ENCODE measurements at places on chromosomes 6 and 20. TPM values are rescaled to one million over a fixed set of nuclear protein-coding genes. Genes with fewer than 3 reads are reported as not detected.

Gene SLC4A11
- total RNA-seq, result 1.2 TPM

Gene GNAS
- total RNA-seq, result 469 TPM

Gene LAMA2
- 30.3 TPM for total RNA-seq

Gene VNN1
- 0.32 TPM for total RNA-seq

Gene SNPH
- total RNA-seq, result 6.4 TPM

Gene HEY2
- 0.86 TPM for total RNA-seq

Gene SLC32A1
- not detected for total RNA-seq

Gene HLA-DRB5
- 0.32 TPM for total RNA-seq

Gene KCNK5
- 0.76 TPM for total RNA-seq

Gene VIP
- not detected for total RNA-seq

Gene C4A
- 4.0 TPM for total RNA-seq

Gene HLA-DQB1
- total RNA-seq, result not detected

Gene ARMC12
- total RNA-seq, result 0.39 TPM

Gene PPP1R16B
- not detected for total RNA-seq

Gene MUC21
- total RNA-seq, result not detected

Gene GCM1
- total RNA-seq, result not detected

Gene CCM2L
- not detected for total RNA-seq

Gene RIPOR2
- total RNA-seq, result 4.6 TPM

Gene MACROD2
- total RNA-seq, result 2.4 TPM

Gene OLIG3
- not detected for total RNA-seq

Gene MCCD1
- not detected for total RNA-seq

Gene KCNK16
- not detected for total RNA-seq

Gene CAPN11
- total RNA-seq, result not detected

Gene CRNKL1
- 42.2 TPM for total RNA-seq

Gene RFX6
- total RNA-seq, result not detected

Gene MATN4
- total RNA-seq, result not detected

Gene SULF2
- 48.5 TPM for total RNA-seq

Gene SLC35F1
- not detected for total RNA-seq

Gene HLA-C
- 46.1 TPM for total RNA-seq

Gene GJA10
- total RNA-seq, result not detected

Gene WFDC2
- 0.22 TPM for total RNA-seq

Gene NAPB
- 13.3 TPM for total RNA-seq

Gene CST5
- not detected for total RNA-seq

Gene PSORS1C1
- 3.1 TPM for total RNA-seq

Gene DHX16
- 22.9 TPM for total RNA-seq

Gene BIRC7
- not detected for total RNA-seq

Gene TRIM10
- total RNA-seq, result not detected

Gene ABHD16B
- not detected for total RNA-seq

Gene KLHDC3
- total RNA-seq, result 58.9 TPM

Gene RIPOR3
- 0.76 TPM for total RNA-seq

Gene HLA-DMA
- total RNA-seq, result 8.6 TPM

Gene AGER
- 0.78 TPM for total RNA-seq

Gene RSPH4A
- 0.22 TPM for total RNA-seq

Gene BANF2
- total RNA-seq, result not detected

Gene CTCFL
- total RNA-seq, result not detected

Gene HLA-DQA2
- not detected for total RNA-seq

Gene DNMT3B
- total RNA-seq, result 2.0 TPM

Gene FAM50B
- 7.6 TPM for total RNA-seq

Gene ENTPD6
- 39.2 TPM for total RNA-seq

Gene EPB41L1
- total RNA-seq, result 125 TPM

Gene RNF182
- 0.13 TPM for total RNA-seq

Gene SNX3
- 291 TPM for total RNA-seq

All from articular chondrocyte of knee joint (primary cell).